ENCODE measurements at places on chromosomes 12 and 14.

DNA sequence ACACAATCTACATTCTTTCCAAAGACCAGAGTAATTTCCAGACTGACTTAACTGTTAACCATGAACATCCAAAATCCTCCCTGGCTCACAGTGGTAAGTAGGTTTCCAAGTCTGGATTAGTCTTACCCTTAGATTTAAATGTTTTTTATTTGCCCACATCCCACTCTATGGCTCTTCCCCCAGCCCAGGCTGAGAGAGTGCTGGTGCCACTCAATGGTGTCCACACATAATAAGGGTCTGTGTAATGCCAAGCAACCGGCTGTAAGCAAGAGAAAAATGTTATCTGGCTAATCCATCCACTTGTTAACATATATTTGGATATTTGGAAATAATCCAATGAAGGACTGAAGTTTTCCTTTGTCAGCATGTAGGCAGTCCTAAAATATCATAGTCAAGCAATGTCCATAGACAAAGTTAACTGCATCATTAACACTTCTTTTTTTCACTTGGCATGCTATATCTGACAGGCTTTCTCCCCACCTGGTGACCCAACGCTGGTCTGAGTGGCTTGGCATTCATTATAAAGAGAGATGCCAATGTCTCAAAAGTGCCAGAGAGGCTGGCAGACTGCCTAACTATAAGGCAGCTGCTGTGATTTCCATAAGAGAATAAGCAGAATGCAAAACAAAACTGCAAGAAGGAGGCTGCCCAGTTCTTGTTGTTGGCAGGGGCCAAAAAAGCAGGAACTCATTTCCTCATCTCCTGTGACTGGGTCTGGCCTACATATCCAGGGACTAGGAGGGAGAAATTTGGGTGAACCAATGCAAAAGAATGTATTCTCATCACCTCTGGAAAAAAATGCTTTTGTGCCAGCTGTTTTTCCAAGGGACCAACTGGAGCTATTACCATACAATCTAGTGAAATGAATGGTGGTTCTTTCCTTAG, 13.9 kb upstream of the HOXC13 start:
- DNase-seq: no peak

GRCh38 chr12:93819050-93819491, 141.9 kb downstream of the CRADD start:
- DNase-seq: no peak

DNA sequence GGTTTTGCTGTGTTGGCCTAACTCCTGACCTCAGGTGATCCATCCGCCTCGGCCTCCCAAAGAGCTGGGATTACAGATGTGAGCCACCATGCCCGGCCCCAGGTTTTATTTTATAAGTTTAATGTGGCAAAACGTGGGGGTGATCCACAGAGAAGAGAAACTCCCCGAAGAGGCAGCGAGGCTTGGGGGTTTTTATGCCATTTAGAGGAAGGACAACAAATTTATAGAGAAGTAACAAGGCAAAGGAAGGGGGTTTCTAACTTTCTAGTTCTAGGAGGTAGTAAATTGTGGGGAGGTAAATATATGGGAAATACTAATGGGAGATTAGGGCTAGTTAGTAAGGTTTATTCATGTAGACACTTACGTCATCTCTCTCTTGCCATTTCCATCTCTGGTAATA, 17.2 kb upstream of the PHC1 start:
- no peak for DNase-seq

DNA sequence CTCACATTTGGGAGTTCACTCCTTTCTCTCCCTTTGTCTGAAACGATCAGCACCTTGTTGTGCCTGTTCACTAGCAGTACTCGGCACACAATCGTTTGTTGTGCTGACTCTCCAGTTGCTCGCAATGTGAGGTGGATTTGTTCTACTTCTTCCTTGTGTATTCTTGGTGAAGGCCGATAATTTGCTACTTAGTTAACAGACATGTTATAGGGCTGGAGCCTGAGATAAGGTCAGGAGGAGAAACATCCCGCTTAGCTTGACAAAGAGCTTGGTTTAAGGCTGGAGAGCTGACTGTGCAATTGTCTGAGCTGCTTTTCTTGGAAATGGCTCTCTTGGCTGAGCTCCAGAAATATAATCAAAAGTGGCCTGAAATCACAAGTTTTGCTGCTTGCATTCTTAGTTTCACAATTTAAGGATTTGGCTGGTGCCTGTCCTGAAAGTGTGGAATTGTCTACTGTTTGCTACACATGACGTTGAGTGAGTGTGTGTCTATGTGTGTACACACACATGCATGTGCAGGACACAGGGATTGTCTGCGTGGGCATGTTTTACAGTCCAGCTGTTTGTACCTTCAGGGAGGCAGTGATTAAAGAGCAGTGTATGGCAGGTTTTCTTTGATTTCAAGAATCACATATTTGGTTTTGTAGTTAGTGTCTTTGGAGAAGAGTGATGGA, 77.7 kb downstream of the ARF6 start:
- DNase-seq: peak; percentile 64

DNA sequence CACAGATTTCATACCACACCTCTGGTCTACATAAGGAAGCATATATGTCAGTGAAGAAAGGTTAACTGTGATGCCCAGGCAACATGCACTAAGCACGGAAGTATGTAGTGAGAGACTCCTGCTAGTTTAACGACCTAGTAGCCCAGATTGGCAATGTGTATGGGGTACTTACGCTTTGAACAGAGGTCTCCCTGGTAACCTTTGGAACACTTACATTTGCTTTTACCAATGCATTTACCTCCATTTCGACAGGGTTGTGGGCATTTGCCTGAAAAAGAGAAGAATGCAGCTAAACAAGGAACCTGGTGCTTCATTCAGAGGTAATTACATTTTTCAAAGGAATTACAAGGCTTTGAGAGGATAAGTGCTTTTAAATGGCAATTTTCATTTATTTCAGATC, 65.2 kb downstream of the WIF1 start:
- DNase-seq: no peak

DNA sequence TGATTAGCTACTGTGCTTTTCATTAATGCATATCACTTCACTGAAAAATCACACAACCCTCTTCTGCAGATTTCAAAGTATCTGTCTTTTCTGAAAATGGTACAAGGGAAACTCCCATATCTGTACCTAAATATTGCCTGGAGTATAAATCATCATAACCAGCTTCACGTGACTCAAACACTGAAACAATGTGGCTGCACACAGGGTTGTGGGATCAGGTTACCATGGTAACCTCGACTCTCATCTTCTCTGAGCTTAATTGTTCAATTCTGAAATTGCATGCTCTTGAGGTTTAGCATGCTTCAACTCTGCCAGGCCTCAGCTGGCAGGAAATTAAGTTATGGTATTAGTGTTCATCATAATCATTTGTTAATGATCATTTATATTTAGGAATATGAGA, 77.5 kb upstream of the CPSF6 start:
- no peak for DNase-seq

DNA sequence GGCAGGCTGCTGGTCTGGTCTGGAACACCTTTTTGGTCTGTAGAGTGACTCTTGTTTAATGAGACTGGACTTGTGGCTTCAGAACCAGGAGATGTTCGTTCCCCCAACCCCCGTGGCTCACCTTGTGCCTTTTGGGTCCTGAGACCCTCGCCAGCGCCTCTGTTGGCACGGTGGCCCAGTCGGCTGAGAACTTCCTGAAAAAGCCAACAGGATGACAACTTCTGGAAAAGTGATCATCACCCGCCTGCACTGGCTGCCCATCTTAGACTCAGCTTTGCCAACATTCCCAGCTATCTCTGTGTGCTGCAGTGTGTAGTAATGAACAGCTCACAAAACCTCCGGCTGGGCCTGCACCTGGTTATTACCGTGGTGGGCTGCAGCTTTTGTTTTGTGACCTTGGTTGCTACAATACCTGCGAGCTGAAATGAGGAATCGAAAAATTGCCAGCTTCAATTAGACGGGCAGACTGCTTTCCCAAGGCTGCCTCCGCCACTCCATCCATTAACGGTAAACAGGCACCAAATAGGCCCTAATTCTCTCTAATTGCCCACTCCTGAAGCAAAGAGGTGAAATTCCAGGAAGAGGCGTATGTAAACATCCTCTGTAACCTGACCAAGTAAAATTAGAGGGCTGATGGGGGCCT, 16.0 kb downstream of the MEG3 start:
- DNase-seq: no peak

DNA sequence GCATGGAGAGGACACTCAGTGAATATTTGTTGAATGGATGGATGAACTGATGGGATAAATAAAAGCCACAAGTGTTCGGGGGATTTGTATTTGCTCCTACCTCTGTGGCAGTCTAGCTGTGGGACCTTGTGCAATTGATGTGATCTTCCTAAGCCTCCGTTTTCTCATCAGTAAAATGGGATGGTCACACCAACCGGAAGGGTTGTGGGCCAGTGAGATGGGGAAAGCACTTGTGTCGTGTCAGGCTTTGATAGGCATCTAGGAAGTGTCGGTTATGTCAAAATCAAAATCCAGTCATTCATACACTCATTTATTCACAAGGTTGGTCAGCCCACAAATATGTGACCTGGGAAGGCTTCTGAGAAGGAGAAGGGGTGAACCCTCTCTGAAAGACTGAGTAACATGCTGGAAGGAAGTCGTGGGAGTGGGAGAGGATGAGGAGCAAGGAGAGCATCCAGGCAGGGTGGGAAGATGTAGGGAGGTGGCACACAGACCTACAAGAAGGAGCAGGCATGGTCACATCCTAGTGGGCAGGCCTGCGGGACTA, 7.8 kb upstream of the SERPINA9 start:
- DNase-seq: no peak

DNA sequence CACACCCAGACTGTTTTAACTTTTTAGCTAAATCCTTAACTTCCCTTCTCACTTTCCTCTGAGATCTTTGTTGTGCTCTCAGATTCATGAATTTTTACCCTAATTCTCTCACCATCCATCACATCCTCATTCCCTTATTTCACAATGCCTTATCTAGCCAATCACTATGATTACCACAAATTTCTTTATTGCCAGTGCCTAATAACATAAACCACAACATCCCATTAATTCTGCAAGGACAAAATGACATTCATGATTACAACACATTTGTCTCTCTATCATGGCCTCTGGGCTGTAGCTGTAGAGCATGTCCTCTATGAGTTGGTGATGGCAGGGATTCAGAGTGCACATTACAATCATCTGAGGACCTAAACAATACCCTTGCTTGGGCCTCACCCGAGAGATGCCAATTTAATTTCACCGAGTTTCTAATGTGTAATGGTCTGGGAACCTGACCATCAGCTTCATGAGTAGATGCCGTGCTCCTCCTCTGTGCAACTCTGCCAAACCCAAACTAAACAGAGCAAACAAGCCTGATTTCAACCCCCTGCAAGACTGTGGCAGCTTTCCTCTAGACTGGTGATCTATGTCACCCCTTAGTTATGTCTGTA, 99.3 kb downstream of the SPTSSA start:
- no peak for DNase-seq

DNA sequence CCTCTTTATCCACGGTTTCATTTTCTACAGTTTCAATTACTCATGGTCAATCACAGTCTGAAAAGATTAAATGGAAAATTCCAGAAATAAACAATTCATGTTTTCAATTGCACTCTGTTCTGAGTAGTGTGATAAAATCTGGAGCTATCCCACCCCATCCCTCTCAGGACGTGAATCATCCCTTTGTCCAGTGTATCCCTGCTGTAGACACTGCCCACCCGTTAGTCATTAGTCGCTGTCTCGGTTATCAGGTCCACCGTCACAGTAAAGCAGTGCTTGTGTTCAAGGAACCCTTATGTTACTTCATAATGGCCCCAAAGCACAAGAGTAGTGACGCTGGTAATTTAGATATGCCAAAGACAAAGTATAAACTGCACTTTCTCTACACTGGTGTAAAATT, 141.0 kb upstream of the LMNTD1 start:
- DNase-seq: peak; percentile 95

- no peak for DNase-seq
Observed at GRCh38 chr14:94543449-94544124, 17.7 kb upstream of the SERPINA4 start.

- no peak for DNase-seq
Observed at GRCh38 chr12:4443616-4444015, 2.0 kb downstream of the FGF6 start.

DNA sequence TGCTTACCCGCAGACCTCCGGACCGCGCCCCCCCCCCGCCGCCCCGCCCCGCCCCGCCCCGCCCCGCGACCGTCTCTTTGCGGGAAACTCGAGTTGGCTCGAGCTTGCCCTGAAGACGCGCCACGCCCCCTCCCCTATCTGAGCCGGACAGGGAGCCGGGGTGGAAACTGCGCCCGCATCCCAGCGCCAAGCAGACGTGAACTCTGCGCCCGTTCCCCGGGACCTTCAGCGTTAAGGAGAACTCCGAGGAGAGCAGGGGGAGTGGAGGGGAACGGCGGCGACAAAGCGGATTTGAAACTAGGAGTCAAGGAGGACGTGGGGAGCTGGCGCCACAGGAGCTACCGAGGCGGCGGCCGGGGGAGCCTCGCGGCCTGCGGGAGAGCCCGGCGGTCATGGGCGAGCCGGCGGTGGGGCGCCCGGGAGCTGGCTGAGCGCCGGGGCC, at the start of gene KCNK13:
TSS of gene KCNK13 (plus strand) at position 310 of the 442 bp plus-strand sequence. CDS start 212 bp downstream, outside the sequence.
- DNase-seq: peak; percentile 10

DNA sequence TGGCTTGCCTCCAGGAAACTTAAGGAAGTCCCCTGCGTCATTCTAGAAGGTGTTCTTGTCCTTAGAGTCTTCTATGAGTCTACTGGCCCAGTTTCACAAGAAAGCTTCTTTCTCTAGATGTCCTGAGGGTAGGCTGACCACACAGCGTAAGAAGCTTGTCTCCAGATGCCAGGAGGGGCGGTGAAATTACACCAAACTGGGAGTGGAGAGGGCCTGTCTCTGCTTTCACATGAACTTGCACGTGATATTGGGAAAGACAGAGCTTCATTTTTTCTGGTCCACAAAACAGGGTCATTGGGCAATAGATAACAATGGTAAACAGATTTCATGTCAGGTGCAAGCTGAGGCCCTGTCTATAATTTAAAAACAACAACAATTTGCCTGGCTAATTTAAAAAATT, 85.7 kb upstream of the TBX3 start:
- DNase-seq: no peak

DNA sequence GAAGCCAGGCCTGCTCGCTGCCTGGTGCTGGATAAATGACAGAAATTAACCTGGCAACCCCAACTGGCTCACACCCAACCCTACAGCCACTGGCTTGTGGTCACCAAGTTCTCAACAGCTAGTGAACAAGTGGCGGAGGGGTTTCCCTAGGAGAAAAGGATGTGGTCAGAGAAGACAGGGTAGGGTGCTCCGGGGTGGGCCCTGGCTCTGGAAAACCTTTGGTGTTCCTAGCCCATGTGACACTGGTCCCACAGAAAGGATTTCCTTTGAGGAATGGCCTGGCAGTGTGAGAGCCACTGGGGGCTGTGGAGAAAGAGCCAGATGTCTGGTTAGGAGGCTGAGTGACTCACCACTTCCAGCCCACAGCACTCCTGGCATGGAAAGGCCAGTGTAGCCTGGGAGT, 8.7 kb downstream of the SYNE3 start:
- peak; percentile 83 for DNase-seq

GRCh38 chr12:49091836-49092085, 2.8 kb downstream of the DHH start:
- DNase-seq: no peak

DNA sequence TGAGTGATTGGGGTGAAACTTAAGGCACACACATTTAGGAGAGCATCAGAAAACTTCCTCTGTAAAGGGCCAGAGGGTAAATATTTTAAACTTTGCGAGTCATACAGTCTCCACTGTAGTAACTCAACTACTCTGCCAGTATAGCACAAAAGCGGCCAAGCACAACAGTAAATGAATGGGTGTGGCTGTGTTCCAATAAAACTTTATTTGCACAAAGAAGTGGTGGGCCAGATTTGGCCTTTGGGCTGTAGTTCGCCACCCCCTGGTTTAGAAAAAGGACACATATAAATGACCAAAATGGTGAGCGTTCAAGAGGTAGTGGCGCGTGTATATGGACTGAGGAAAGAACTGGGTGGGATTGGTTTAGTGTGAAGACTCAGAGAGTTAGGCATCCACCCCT, 109.9 kb downstream of the CALM1 start:
- no peak for DNase-seq

Data from lung microvascular endothelial cell (primary cell).